NCI-H460 (cell line): ENCODE measurements at places on chromosomes 2 and 18.

DNA sequence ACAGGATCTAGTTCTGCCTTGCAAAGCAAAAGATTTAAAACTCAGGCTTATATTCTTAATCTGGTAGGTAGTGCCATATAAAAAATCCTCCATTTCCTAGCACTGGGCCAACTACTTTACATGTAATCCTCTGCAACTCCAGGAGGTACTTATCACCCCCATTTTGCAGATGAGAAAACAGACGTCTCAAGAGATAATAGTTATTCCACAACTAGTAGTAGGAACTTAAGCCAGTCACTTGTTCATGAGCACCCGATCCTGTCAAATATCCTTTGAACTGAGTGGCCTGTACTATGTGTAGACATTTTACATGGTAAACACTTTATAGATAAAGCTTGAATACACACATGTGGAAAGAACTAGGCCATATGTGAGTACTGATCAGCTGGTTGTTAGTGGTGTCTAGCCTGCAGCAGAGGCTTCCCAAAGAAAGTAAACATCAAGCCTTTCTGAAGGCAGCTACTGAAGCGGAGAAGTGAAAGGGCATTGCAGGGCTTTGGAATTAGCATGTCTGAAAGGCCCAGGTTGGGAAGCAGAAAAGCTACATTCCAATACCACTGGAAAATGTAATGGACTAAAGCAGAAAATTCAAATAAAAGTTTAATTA, 48.0 kb downstream of the NAB1 start:
- DNase-seq = no peak

DNA sequence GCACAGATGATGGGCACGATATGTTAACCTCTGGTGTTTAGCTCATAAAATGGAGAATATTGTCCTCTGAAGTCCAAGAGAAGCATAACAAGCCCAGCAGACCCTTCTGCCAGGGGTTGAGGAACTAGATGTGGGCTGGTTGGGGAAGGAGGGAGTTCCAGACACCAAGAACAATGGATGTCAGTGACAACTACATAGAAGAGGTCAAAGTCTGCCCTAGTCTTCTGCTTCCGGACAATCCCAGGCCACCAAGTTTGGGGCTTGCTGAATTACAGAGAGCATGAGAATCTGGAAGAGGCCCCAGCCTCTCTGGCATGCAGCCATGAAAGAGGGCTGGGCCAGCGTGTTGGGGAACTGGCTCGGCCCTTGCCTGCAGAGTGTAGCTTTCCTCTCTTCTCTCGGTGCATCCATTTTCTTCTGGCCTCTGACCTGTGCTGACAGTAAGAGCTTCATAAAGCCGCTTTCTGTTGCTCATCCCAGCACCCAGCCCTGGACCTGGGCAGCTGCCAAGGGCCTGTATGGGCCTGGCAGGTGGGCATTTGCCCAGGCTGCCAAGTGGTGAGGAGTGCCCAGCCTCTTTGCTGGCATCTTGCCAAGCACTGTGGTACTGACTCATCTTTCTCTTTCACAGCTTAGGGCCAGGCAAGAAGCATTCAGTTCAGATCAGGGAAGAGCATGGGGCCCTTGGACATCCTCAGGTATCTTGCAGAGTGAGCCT, 14.6 kb upstream of the LAPTM4A start:
- DNase-seq = peak; percentile 53

GRCh38 chr2:20675701-20676352, 8.9 kb downstream of the GDF7 start:
- no peak for DNase-seq

DNA sequence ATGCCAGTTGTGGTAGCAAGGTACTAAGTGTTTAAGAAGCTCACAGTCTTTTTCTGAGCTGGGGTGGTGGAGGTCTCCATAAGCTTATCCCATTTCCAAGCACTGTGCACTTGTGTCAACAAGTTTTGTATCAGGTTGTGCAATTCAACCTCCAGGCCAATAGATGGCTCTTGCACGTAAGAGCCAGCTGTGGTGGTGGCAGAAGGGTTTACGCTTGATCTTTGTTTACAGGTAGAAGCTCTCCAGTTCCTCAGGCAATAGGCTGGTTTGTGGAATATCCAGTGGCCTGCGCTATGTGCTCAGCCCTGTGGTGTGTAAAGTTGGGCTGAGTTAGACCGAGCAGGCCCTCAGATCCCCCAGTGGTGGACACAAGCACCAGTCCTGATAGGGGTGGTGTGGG, 89.7 kb upstream of the CNTNAP5 start:
- no peak for DNase-seq

- DNase-seq = no peak
Observed at GRCh38 chr2:58644451-58644850, 403.3 kb upstream of the FANCL start.

DNA sequence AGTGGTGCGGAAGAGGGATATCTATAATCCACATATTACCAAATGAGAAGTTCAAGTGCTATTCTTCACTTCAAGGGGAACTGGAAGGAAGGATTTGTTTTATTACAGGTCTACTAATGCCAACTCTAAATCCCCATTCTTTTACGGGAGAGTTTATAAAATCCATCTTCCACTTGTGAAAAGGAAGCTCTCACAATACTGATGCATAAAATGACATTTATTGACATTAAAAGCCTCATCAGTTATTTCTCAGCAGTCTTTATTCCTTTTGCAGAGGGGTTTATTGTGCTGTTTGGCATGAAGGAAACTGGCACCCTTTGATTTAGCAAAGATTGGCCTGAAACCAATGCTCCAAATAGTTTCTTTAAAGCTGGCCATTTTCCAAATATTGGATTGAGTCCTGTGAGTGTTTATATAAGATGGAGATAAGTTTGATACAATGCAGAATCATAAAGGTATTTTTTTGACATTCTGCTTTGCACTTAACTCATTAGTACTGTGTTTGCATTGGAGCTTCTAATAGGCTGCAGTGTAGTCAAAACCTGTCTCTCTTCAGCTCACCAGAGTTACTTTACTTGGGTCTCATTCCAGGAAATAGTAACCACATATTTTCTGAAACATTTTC, 26.6 kb downstream of the LRP1B start:
- no peak for DNase-seq

GRCh38 chr2:59885541-59885940, 667.9 kb downstream of the BCL11A start:
- no peak for DNase-seq

DNA sequence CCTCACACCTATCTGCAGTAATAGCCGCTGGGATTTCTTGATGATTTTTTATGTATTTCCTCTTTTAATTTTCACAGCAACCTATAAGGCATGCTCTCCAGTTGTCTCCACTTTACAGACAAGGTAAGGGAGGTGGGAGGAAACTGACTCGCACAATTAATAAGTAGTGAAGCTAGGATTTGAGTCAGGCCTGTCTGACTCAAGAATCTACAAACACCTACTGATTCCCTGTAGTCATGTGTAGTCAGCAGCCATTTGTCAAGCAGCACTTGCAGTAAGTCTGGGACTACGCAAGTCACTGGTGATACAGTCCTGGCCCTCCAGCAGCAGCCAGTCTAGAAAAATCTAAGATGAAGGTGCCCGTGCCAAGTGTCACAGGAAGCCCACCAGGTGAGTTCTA, 193.6 kb upstream of the PKDCC start:
- no peak for DNase-seq

DNA sequence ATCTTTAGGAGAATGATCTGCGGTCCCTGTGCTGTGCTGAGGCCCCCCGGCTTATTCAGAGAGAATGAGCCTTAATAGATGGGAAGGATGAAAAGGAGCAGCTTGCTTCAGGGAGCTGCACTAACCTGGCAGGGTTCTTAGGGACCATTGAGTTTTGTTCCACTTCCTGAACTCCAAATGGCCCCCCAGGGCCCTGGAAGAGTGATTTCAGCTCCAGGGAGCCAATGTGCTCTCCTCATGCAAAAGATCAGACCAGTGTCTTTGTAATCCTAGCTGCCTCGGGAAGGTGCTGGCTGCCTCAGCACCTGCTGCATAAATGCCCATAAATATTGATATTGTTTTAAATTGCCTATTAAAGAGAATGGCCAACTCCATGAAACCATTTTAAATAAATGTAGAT, 210.2 kb downstream of the NCK2 start:
- DNase-seq = no peak

GRCh38 chr2:241539616-241540374, 18.8 kb upstream of the BOK start:
- no peak for DNase-seq

- DNase-seq = no peak
Observed at GRCh38 chr18:79575891-79576685, 103.5 kb upstream of the CTDP1 start.

DNA sequence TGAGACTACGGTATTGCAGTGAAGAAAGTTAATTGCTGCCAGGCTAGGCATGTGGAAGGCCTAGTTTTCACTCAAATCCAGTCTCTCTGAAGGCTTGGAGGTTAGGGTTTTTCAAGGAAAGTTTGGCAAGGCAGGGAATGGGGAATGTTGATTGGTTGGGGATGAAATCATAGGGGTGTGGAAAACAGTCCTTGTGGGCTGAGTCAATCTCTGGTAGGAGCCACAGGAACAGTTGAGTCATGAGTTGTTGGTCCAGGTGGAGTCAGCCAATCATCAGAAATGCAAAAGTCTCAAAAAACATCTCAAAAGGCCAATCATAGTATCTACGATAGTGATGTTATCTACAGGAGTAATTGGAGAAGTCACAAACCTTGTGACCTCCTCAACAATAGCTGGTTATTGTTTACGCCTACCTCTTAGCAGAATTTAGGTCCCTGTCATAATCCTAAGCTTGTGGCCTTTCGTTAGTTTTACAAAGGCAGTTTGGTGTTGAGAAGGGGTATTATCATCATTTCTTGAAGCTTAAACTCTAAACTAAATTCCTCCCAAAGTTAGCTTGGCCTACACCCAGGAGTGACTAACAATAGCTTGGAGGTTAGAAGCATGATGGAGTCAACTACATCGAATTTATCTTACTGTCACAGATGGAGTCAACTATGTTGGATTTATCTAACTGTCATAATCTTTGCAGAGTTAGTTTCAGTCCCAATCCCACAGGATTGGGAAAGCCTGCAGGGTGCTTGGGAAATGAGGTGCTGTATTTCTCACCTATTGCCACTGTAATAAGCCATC, 33.7 kb upstream of the APCDD1 start:
- DNase-seq = no peak
